CD4-positive, CD25-positive, alpha-beta regulatory T cell (primary cell): ENCODE measurements at places on chromosomes 7 and 10.
A peak's percentile ranks its signal among the peaks of the same experiment; 100 is the strongest.

DNA sequence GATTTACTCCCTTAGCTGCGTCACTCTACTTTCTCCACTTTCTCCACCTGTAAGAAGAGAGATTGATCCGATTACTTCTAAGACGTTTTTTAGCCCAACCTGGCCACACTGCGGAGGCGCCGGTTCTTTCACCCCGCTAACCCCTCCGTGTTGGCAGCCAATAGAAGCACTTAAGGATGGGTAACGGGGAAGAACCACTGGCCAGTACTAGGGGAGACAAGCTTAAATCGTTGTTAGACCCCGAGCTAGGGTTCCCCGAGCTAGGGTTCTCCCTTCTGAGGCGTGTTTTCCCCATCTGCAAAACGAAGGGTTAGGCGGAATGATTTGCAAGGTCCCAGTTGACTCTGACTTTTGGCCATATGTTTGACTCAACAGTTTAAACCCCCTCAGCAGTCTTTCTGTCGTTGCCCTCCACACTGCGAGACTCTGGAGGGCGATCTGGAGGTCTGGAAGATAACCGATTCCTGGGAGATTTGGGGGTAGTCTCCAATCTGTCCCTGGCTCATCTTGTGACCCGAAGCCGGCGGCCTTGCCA lies 644 bp downstream of the UMAD1 start:
- DNase-seq = no peak

- no peak for DNase-seq
Measured at GRCh38 chr10:120490288-120490687, 33.3 kb downstream of the PLPP4 start.

DNA sequence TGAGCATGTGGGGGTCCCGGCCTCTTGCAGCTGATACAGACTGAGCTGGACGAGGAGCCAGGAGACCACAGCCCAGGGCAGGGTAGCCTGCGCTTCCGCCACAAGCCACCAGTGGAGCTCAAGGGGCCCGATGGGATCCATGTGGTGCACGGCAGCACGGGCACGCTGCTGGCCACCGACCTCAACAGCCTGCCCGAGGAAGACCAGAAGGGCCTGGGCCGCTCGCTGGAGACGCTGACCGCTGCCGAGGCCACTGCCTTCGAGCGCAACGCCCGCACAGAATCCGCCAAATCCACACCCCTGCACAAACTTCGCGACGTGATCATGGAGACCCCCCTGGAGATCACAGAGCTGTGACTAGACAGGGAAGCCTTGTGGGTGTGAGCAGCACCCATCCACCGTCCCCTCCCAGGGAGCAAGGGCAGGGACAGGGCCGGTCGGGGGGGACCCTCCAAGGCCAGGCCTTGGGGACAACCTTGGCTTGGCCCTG lies 36.1 kb downstream of the PSAP start:
- no peak for DNase-seq

DNA sequence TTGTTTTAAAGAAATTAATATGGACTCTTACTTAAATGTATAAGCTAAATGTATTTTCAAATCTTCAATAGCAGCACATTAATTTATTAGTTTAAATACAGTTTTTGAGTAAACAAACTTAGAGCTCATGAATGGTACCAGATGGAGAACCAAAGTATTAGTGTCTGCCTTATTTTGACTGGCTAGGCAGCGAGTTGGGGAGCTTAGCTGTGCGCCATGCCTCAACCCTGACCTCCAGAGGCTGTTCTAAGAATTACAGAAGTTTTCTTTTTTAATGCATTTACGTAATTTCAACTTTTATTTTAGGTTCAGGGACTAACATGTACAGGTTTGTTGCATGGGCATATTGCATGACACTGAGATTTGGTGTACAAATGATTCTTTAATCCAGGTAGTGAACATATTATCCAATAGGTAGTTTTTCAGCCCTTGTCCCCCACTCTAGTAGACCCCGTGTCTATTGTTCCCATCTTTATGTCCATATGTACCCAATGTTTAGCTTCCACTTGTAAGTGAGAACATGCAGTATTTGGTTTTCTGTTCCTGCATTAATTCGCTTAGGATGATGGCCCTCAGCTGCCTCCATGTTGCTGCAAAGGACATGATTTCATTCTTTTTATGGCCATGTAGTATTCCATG lies 166.8 kb downstream of the IQUB start:
- no peak for DNase-seq

DNA sequence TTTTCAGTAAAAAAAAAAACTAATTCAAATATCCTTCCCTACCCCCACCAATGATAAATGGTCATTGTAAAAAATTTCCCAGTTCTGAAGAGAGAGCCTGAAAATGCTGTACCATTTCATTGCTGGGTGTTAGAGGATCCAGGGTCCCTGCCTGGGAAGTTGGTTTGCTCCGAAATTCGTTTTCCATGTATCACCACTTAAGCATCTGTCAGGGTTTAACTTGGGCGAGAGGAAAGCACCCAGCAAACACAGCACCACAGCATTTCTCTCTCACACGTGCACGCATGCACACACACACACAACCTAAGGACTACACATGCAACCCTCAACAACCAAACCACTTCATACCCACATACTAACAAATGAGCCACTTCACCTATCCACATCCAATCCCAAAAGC lies 42.1 kb upstream of the EMX2 start:
- no peak for DNase-seq

GRCh38 chr7:20440472-20441105 lies 109.9 kb downstream of the ITGB8 start:
- DNase-seq = no peak

GRCh38 chr7:102260856-102261255 lies 25.8 kb upstream of the SH2B2 start:
- no peak for DNase-seq

DNA sequence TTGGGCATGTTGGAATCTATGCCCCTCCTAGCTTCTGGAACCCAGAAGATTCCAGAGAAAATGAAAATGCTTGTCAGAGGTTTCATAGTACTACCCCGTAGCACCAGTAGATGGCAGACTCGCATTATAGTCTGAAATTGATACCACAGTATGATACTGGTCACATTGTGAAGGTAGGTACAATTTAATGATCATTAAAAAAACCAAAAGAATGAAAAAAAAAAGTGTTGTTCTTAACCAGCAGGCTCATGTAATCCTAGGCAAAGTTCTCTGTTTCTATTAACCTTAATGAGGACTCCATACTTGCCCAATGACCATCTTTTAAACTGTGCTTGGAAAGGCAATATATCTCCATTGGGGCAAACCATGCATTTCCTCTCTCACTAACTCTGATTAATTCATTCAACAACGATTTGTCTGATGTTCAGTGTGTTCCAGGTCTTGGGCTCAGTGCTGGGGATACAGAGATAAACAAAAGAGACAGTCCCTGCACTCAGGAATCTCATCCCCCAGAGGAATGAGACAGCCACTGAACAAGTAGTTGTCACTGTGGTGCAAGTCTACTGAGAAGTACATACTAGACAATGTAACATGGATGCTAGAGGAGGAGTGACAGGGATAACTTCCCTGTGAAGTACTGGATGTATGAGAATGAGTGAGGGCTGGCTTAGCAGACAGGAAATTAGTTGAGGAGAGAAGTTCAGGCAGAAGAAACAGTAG lies 223.5 kb upstream of the PHYHIPL start:
- DNase-seq = peak; percentile 20

DNA sequence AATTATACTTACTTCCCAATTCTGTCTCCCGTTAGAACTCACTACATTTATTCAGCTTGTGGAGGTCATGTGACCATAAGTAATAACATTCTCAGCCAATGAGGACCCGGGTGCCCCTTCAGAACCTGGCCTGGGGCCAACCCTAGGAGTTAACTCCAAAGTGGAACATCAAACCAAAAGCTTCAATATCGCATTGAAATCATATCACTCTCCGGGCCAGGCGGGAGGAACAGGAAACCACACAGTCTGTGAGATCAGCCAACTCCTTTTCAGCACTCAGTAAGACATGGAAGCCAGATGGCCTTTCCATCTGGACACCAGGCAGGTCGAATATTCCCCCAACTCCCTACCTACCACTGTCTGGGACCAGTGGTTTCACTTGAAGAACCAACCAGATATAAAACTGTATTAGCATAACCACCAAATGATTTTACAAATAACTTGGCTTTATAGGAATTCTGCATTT lies 5.5 kb downstream of the CREB3L2 start:
- DNase-seq = no peak

- no peak for DNase-seq
Measured at GRCh38 chr10:124645467-124646095, 98.6 kb downstream of the FAM53B start.

DNA sequence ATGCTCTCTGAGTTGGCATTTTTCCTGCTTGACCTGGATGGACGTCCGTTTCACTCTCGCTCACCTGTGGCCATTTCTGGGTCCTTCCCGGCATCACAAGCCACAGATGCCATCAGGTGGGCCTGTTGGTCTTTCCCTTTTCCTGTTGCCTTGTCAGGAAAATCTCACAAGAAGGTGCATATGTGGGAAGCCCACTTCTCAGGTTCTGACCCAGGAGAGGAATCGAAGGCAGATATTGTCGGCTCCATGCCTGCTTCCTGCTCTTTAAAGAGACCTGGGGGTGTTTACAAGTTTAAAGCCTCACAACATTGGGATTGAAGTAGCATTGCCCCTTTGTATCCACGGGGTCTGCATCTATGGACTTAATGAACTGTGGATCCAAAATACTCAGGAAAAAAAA lies 357.9 kb downstream of the RPS24 start:
- no peak for DNase-seq

GRCh38 chr10:126889421-126889820 lies 15.8 kb upstream of the DOCK1 start:
- DNase-seq = no peak

DNA sequence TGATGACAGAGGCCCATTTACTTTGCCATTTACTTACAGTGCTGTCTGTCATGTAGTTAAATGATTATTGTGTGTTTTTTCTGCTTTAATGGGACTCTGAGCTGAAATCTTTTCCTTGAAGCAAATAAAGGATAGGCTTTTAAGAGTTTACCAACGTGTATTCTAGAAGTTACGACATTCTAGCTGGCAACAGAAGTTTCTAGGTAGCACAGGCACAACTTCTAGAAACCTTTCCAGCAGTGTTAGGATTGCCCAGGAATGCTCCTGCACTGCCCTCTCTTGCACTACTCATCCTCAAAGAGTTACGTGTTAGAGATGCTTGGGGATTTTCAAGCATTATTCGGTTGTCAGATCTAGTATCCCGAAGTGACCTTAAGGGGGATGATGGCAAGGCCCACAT lies 42.5 kb upstream of the TMEM236 start:
- DNase-seq = no peak

GRCh38 chr10:89156161-89156835 lies 50.8 kb downstream of the CH25H start:
- DNase-seq = no peak

DNA sequence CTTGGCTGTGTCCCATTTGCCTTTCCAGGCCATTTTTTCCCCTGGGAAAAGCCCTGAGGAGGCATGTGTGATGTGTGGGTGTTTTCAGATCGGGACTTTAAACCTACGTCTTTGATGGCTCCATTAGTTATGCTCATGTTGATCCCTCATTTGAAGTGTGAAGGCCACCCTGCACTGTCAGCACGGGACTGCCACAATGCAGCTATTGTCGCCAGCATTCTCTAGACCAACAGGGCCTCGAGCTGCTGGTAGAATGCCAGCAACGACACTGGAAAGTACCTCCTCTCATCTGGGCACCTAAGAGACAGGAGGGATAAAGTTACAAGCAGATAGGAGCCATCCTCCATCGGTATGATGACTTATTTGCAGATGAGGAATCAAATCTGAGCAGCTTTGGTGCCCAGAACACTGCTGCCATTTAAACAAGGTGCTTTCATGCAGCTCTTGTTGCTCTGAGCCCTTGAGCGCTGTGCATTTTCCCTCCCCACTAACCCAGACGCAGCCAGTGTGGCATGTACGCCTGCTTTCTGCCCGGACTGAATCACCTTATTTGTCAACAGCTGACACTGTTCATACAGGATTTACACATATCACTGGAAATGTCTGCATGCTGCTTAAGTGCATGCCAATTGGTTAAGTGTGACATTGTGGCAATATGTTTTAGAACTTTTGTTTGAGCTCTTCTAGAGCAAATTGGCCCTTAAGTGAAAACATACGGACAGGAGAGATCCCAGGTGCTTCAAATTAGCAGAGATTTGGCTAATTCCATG lies 175.0 kb upstream of the PITRM1 start:
- no peak for DNase-seq

DNA sequence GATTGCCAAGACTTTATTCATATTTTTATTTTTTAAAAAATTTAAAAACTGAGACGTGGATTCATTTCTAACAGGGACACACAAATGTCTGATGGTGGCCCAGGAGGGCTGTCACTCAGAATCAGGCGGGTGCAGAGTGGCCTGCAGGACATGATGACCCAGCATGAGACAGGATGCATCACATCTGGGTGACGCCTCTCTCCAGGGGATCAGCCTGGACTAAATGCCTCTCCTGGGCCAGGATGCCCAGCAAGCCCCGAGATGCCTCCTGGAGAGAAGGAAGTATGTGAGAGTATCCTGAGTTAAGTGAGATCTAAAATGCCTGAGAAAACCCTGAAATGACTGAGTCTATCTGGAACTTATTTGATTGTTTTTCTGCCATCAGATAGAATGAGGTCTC lies 16.9 kb upstream of the MTURN start:
- DNase-seq = no peak

DNA sequence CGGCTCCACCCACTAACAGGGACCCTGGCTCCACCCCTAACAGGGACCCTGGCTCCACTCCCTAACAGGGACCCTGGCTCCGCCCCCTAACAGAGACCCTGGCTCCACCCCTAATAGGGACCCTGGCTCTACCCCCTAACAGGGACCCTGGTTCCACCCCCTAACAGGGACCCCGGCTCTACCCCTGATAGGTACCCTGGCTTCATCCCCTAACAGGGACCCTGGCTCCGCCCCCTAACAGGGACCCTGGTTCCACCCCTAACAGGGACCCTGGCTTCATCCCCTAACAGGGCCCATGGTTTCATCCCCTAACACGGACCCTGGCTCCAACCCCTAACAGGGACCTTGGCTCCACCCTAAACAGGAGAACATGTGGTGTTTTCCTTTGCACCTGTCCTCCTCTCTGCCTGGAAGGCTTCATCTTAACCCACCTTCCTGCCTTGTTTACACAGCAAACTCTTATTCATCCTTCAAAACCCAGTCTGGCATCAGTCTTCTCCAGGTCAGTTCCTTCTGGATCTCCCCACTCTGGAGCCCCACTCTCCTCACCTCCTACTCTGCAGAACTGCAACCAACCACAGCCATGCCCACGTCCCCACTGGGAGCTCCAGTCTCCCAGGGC lies 58.0 kb downstream of the CHST15 start:
- no peak for DNase-seq

DNA sequence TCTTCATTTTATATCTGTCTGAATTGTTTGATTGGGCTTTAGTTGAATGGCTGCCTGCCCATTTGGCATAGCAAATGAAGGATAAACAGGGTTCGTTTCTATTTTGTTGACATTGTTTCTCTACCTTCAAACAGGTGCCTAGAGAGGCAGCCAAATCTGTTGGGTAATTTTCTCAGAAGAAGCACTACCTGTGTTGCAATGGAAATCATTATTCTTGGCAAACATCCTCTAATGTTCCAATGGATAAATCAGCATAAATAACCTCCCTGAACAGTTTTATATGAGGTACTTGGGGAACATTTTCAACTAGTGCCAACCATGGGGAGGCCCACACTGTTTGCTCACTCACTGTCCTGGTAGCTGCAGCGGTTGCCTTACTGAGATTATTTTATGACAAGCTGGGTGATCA lies 64.4 kb upstream of the PLPP4 start:
- DNase-seq = no peak

GRCh38 chr7:116122972-116123595 lies 87.3 kb upstream of the TES start:
- DNase-seq = peak; percentile 28
